Stimulated activated CD4-positive, alpha-beta T cell treated with anti-CD3 and anti-CD28 coated beads, Interleukin-2, amount 100 ng/mL, for 4 hours (primary cell): ENCODE measurements at places on chromosomes 4 and X.
A peak's percentile ranks its signal among the peaks of the same experiment; 100 is the strongest.

DNA sequence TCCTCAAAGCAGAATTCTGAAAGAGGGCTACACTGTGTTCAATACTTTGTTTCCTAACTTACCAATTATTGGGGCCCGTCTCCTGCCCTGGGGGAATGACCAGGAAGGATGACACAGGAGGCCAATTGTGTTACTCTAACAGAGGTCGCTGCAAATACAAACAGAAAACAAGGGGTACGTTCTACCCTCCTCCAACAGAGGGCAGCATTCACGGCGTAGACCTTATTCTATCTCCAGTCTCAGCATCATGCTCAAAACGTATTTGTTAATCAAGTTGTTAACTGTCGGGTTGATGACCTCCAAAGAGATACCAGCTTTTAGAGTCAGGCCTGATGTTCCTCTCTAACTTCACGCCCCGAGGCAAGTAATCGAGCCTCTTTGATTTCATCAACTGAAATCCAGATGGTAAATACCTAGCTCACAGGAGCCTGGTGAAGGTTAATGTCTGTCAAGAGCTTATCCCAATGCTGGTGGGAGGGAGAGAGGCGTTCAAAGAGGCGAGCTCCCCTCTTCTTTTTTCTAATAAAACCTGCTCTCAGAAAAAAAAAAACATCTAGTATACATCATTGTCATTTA lies 181.0 kb upstream of the KCNIP4 start:
- no peak for DNase-seq

GRCh38 chr4:4344915-4345527 lies 41.9 kb upstream of the NSG1 start:
- no peak for DNase-seq

DNA sequence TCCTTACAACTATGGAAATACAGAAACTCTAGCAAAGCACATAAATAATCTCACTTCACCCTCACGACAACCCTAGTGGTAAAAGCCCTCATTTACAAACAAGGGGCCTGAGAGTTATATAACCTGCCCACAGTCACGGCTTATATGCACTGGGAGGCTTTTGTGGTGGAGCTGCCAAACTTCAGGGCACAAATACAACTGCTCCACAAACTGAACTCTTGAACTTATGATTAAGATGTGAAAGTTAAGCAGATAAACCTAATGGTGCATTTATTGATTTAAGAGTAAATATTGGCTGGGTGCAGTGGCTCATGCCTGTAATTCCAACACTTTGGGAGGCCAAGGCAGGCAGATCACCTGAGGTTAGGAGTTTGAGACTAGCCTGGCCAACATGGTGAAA lies 19.0 kb downstream of the SLC2A9 start:
- no peak for DNase-seq

- DNase-seq, result no peak
Measured at GRCh38 chr4:78971326-78971725, 32.1 kb upstream of the PAQR3 start.

GRCh38 chrX:47515941-47516665 lies 33.1 kb upstream of the ZNF41 start:
- no peak for DNase-seq

- DNase-seq, result no peak
Measured at GRCh38 chrX:123348468-123348867, 164.4 kb downstream of the GRIA3 start.

DNA sequence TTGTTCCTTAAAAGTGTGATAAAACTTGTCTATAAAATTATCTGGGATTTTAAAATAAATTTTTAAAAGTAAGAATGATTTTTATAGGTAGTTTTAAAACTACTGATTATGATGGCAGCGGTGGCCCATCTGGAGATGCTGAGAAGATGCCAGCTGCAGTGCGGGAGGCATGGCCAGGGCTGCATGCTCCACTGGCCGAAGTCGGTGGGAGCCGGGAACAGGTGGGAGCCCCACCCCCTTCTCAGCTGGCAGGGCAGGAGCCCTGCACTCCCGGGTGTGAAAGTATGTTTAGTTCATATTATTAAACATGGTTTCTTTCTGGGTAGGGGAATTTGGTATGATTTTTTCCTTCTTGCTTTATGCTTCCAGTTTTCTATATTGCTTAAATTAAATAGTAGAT lies 63.8 kb downstream of the CORIN start:
- DNase-seq, result no peak

GRCh38 chr4:93865650-93866049 lies 37.1 kb downstream of the ATOH1 start:
- no peak for DNase-seq

DNA sequence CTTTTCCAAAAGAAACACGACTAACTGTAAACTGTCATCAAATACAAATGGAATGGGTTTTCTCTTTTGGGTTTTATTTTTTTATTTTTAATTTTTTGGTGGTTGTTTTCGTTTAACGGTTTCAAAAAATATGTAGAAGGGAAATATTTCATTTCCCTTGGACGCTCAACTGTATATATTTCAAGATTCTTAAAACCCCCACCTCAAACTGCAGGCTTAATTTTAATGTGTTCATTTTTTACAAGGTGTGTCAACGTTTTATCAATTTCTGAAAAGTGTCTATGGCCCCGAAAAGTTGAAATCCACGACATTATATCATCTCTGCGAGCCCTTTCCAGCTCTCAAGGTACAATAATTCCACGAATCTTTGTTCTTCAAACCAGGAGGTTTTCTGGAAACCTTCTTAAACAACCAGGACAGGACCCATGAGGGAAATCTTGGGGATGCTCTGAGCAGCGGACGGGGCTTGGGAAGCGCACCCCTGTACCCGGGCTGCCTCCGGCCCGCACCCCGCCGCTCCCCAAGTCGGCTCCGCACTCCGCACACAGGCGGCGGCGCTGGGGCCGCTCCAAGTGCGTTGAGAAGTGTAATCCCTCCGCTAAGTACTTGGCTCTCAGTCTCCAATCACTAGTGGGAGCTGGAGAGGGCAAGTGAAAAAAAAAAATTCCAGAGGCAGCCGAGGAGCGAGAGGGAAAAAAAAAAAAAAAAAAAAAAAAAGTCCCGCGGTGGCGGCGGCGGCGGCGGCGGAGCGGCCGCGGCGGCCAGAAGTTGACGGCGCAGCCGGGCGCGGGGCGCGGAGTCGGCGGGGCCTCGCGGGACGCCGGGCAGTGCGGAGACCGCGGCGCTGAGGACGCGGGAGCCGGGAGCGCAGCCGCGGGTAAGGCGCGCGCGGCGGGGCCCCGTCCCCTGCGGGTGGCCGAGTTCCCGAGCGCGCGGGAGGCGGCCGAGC lies at the start of gene BMPR1B:
BMPR1B (plus strand) TSS at position 764 of the 949 bp plus-strand sequence. CDS start 346,470 bp downstream, outside the sequence.
- no peak for DNase-seq

GRCh38 chrX:118474586-118474985 lies 21.0 kb upstream of the DOCK11 start:
- no peak for DNase-seq

DNA sequence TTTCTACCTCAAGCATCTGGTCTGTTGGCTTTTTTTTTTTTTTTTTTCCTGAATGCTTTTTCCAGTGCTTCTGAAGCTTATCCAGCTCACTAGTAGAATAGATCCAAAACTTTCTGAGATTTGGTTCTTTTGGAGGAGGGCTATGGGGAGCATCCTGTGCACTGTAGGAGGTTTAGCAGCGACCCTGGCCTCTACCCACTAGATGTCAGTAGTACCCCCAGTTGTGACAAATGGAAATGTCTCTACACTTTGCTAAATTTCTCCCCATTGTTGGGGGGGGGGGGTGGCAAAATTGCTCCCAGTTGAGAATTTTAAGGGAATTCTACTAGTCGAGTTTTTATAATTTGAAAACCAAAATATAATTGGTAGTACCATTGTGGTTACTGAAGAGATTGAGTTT lies 23.0 kb upstream of the PPA2 start:
- DNase-seq, result no peak

DNA sequence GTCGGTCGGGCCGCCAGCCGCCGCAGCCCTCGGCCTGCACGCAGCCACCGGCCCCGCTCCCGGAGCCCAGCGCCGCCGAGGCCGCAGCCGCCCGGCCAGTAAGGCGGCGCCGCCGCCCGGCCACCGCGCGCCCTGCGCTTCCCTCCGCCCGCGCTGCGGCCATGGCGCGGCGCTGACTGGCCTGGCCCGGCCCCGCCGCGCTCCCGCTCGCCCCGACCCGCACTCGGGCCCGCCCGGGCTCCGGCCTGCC lies 213 bp downstream of the NFKB1 start:
- DNase-seq, result no peak

DNA sequence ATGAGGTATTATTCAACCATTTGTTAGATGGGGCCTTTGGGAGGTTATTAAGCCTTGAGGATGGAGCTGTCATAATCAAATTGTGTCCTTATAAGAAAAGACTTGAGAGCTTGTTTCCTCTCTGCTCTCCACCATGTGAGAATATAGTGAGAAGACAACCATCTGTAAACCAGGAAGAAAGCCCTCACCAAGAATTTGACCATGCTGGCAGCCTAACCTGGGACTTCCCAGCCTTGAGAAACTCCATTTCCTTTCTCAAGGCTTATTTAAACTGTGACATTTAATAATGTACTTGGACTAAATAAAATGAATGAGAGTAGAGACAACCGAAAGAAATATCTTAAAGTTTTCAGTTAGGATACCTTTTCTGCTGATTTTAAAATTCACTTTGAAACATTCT lies 83.7 kb upstream of the GC start:
- DNase-seq, result no peak

DNA sequence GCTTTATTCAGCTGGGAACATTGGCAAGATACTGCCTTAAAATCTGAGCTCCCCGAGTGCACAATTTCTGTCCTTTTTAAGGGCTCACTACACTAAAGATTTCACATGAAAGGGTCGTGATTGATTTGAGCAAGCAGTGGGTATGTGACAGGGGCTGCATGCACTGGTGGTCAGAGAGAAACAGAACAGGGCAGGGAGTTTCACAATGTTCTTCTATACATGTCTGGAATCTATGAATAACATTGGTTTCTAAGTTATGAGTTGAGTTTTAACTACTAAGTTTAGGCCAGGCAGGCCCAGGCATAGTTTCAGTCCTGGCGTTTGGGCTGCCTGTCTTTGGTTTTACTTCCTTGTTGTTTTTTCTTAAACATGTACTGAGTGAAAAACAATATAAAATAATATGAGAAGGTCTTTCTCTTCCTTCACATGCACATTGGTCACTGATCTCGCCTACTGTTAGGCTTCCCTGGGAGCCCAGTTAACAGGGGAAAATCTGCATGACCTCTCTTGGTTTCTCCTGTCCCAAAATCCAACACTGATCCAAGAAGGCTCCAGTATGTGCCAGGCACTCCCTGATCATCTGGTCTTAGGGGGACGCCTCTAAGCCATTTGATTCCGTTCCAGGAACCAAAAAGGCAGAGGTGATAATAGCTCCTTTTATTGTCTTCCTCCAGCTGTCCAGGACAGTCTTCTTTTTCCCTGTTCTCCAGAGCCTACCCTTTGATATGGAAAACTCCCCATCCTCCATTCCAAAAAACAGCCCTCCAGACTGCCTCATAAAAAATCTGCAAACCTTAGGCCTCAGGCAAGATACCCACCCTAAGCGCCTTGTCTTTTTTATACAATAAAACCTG lies at the start of gene UGT2B17:
UGT2B17 (minus strand) TSS at position 51 of the 854 bp plus-strand sequence. CDS start 7,838 bp downstream, outside the sequence.
- no peak for DNase-seq

DNA sequence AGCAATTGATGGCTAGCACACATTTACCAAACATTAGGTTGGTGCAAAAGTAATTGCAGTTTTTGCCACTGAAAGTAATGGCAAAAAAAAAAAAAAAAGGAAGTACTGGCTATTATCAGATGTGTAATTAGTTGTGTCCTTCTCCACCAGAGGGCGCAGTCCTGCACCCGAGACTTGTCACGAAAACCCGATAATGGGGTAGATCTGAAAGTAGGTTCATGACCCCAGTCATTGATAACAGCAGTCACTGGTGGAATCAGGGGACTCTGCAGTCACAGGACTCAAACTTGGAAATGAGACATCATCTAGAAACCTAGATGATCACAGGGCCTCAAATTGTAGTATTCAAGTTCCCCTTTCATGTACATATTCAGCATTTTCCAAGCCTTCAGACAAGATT lies 13.1 kb upstream of the ACOT9 start:
- DNase-seq, result peak; percentile 53

- no peak for DNase-seq
Measured at GRCh38 chr4:67207941-67208441, 337.3 kb downstream of the CENPC start.

- DNase-seq, result no peak
Measured at GRCh38 chr4:3035249-3035648, 39.1 kb downstream of the HTT-AS start.

DNA sequence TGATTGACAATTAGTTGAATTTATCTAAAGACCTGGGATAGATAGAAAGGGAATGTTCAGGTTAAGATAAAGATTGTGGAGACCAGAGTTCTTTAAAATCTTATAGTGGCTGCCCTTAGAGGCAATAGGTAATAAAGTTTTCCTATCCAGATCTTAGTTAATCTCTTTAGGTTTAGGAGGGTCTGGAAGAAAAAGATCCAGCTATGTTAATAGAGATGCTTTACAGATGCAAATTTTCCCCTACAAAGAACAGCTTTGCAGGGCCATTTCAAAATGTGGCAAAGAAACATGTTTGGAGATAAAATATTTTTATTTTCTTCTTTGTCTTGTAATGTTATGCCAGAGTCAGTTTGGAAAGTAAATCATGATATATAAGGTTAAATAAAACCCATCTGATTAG lies 54.1 kb upstream of the CHIC1 start:
- no peak for DNase-seq

GRCh38 chr4:48603366-48604003 lies 113.4 kb downstream of the ZAR1 start:
- no peak for DNase-seq

GRCh38 chr4:137998666-137999429 lies 243.3 kb downstream of the SLC7A11 start:
- DNase-seq, result no peak

DNA sequence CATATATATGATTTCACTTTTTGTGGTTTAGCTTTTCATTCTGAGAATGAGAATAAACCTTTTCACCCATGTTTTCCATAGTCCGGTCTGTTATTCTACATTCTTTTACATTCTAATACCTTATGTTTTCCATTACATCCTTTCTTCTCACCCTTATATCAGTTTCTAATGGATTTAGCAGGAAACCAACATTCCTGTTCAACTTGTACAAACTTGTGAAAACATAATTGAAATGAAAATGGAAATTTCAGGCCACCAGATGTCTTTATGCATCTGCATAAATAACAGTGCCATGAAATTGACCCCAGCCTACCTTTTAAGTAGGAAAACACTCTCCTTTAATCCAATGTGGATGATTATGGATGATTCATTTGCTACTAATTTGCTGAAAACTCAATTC lies 494.8 kb upstream of the ZFP42 start:
- DNase-seq, result no peak

- no peak for DNase-seq
Measured at GRCh38 chr4:103591841-103592240, 127.9 kb downstream of the TACR3 start.
